Diencephalon (tissue), 1 donor: ENCODE measurements at places on chromosomes 12 and 14. TPM values are rescaled to one million over a fixed set of nuclear protein-coding genes. Genes with fewer than 3 reads are reported as not detected.

Gene RHEBL1
- total RNA-seq, result 1.6 TPM

Gene GYS2
- not detected for total RNA-seq

Gene INSM2
- total RNA-seq, result 2.3 TPM

Gene TRIM9
- total RNA-seq, result 61.4 TPM

Gene SRP54
- 75.7 TPM for total RNA-seq

Gene KCNMB4
- total RNA-seq, result 22.4 TPM

Gene CALCOCO1
- 66.9 TPM for total RNA-seq
